Amygdala (tissue), 56 donors: ENCODE measurements at places on chromosomes 12 and 14.

GRCh38 chr14:24481622-24482324 is 26.3 kb downstream of the CMA1 start:
- DNase-seq, result no peak

- DNase-seq, result no peak
These were observed 127.5 kb downstream of the TMX1 start for GRCh38 chr14:51367600-51367931.

- no peak for DNase-seq
These were observed 83.2 kb downstream of the ITPR2 start for GRCh38 chr12:26749781-26750180.

- no peak for DNase-seq
These were observed 54.9 kb downstream of the VWF start for GRCh38 chr12:6069437-6070093.

DNA sequence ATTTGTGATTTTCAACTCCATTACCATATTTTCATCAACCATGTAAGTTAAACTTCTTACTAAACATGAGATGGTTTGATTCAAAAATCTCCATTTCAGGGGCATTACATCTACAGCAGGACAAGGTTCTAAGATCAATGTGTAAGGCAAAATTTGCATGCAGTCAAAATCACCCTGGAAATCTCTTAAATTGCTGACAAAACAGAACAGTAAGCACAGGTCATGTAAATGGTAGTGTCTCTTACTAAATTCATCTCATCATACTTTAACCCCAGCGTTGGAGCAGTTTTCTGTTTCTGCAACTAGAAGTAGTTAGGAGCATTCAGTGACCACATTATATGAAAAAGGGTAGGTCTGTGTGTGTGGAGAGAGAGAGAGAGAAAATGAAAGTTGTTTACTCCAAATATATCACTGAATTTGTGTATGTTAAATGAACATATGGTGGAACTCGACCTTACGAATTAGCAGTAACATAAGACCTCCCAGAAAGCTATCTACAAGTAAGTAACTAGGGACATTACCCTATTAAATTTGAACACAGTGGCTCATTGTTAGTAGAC is 227.5 kb downstream of the SSPN start:
- DNase-seq, result no peak

GRCh38 chr12:18923721-18924120 is 185.8 kb downstream of the CAPZA3 start:
- no peak for DNase-seq

GRCh38 chr12:68012712-68013111 is 23.5 kb downstream of the IFNG-AS1 start:
- DNase-seq, result no peak

GRCh38 chr14:30118992-30119640 is 191.5 kb upstream of the PRKD1 start:
- DNase-seq, result no peak

DNA sequence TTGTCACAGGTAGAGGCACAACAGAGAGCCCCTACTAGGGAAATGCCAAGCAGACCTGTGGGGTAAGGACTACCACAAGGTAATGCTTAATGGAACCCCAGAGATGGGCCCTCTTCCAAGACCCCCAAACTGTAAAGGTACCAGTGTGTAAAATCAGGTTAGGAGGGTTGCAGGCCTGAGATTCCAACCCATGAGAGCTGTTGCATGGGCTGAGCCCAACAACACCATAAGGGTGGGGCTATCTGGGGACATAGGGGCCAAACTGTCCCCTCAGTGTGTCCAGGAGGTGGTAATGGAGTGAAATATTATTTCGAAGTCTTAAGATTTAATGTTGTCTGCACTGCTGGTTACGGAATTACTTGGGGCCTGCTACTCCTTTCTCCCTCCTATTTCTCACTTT is 620.2 kb downstream of the ETNK1 start:
- DNase-seq, result no peak

DNA sequence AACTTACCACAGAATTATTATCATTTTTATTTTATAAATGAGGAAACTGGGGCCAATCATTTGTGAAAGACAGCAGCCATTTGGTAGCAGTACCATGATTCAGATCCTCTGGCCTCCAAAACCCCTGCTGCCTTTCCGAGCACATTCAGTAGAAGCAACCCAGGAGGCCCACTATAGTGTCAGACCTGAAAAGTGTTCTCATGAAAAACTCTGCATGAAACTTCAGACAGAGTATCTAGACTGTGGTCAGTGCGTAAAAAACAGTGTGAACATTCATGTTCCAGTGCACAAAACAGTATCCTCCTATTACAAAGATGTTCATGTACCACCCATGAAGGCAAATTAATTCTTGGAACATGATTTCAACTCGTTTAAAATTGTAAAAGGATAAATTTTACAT is 112.0 kb downstream of the EPS8 start:
- no peak for DNase-seq

GRCh38 chr12:85468356-85469157 is 188.5 kb downstream of the ALX1 start:
- no peak for DNase-seq

DNA sequence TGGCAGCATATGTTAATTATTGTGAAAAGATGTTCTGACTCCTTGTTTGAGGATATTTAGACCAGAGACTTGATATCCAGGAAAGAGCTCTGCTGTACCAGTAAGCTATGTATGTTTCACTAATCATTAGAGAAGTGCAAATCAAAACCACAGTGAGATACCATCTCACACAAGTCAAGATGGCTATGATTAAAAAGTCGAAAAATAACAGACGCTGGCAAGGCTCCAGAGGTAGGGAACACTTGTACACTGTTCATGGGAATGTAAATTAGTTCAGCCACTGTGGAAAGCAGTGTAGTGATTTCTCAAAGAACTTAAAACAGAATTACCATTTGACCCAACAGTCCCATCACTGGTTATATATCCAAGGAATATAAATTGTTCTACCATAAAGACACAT is 171.6 kb downstream of the DPY19L2 start:
- DNase-seq, result no peak

GRCh38 chr14:77264466-77265186 is 6.4 kb downstream of the NGB start:
- DNase-seq, result no peak

DNA sequence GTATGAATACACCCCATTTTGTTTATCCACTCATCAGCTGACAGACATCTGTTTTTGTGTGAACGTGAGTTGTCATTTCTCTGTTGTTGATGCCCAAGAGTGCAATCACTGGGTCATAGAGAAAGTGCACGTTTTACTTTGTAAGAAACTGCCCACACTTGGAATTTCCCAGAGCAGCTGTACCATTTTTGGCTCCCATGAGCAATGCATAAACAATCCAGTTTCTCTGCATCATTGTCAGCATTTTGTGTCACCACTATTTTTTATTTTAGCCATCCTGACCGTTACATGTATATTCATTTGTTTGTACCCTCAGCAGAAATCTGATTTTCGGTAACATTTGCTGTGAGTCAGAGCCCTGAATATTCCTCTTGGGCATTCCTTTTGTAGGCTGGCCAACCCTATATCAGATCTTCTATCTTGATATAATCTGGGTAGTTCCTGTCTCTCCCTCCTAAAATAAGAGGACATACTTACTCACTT is 62.7 kb downstream of the RBM19 start:
- DNase-seq, result no peak

GRCh38 chr14:79246173-79246572 is 965.1 kb downstream of the DIO2 start:
- no peak for DNase-seq

- no peak for DNase-seq
These were observed 30.6 kb upstream of the MYF6 start for GRCh38 chr12:80676856-80677255.

DNA sequence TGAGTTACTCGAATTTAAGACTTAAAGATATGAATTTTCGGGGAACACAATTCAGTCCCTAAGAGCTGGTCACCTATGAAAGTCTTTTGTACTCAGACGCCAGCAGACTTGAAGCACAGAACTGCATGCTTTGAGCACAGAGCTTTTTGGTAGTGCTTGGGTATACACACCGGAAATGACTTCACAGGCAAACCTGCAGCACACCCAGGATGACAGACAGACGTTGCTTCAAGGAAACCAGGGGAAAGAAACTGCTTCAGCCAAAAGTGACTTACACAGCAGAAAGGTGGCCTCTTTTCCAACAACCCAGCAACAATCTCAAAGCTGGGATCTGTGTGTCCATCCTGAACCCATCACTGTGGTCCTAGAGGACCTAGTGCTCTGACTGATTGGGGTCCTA is 975.1 kb downstream of the AACS start:
- DNase-seq, result no peak

DNA sequence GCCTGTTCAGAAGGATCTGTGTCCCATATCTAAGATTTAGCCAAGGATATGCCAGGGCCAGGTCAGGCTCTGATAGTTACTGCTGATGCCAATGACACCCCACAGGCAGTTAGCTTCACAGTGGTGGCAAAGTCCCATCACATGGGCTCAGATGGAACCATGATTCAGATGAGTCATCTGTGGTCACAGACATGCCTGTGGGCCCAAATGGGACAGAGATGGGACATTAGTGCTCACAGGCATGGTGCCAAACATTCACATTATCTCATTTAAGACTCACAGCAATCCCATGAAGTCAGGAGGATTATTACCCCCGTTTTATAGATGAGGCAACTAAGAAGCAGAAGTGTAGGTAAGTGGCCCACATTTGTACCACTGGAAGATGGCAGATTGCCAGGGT is 207.8 kb downstream of the DPF3 start:
- DNase-seq, result no peak

- DNase-seq, result no peak
These were observed 48.0 kb upstream of the CCND2 start for GRCh38 chr12:4225571-4225970.

DNA sequence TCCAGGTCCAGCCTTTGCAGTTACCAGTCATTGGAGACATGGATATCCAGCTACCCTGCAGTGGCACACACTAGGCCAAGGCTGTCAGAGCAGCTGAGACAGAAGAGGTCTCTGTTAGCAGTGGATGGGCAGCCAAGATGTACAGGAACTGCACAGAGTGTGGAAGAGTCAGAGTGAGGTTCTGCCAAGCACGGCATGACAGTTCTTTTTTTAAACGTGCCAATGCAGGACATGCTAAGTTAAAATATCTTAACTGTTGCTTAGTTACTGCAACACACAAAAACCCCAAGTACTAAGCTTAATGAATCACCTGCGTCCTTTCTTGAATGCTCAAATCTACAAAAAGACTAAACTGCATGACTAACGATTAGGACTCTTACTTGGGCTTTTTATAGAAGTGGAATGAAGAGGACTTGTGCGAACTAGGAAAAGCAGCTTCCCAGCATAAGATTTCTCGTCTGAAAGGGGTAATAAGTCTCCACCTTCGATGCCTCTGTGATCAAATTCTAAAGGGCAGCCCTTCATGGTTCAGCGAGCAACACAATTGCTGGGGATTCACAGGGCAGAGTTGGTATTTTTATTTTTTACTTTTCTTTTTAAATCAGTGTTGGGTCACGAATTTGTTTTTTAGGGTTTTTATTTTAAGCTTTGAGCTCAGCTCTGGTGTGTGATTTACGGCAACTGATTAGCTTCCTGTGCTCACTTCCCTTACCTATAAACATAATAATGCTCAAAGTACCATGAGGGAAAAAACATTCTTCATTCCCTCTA is 20.6 kb downstream of the MAPK1IP1L start:
- peak; percentile 30 for DNase-seq

- DNase-seq, result no peak
These were observed 26.4 kb downstream of the APAF1 start for GRCh38 chr12:98671459-98671858.

DNA sequence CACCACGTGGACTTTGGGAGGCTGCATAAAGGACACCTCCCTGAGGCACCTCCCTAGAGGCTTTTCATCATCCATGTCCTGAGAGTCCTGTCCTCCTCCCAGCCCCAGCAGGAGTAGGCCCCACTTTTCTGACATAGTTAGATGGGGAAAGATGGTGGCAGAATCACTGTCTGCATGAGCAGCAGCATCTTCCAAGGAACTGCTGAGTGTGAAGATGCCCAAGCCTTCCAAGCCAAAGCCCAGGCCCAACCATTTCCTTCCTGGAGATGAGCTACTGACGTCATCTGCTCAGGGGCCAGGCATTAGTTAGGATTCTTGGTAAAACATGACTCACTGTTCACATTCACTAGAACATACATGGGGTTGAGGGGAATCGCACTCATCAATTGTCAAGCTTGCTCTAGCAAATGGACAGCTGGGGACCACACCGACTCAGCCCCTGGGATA is 37.3 kb downstream of the VDR start:
- DNase-seq, result no peak

GRCh38 chr12:4717806-4718205 is 2.4 kb upstream of the GALNT8 start:
- no peak for DNase-seq

- DNase-seq, result no peak
These were observed 71.6 kb upstream of the AVPR1A start for GRCh38 chr12:63222582-63222981.

- no peak for DNase-seq
These were observed 257.7 kb downstream of the ADGRD1 start for GRCh38 chr12:131211340-131211938.

GRCh38 chr12:57213058-57213715 is 3.4 kb upstream of the NXPH4 start:
- peak; percentile 85 for DNase-seq

DNA sequence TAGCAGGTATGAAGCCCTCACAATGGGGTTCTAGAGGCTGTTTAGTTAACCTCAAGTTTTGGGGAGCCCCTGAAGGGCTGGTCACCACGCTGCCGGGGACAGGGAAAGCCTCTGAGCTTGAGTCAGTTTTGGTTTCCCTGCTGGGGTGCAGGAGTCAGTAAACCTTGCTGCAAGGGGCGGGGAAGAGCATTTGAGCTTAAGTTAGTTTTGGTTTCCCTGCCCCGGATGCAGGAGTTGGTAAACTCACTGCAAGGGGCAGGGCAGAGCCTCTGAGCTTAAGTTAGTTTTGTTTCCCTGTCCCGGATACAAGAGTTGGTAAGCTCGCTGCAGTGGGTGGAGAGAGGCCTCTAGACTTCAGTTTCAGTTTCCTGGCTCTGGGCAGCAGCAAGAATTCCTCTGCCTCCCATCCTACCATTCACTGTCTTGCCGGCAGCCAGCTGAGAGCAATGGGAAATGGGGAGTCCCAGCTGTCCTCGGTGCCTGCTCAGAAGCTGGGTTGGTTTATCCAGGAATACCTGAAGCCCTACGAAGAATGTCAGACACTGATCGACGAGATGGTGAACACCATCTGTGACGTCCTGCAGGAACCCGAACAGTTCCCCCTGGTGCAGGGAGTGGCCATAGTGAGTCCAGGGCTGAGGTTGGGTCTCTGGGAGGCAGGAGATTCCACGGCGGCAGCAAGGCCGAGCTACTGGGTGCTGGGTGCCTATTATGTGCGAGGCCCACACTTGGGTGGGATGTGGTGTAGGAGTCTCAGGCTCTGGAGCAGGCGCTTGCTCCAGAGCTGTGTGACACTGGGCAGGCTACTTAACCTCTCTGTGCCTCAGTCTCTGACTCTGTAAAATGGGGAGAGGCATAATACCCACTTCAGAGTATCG is at the start of gene OAS2:
OAS2 (plus strand) TSS at position 357 of the 878 bp plus-strand sequence; CDS start at position 447, 90 bp downstream.
- no peak for DNase-seq

GRCh38 chr12:128695697-128696096 is 128.1 kb downstream of the SLC15A4 start:
- no peak for DNase-seq

DNA sequence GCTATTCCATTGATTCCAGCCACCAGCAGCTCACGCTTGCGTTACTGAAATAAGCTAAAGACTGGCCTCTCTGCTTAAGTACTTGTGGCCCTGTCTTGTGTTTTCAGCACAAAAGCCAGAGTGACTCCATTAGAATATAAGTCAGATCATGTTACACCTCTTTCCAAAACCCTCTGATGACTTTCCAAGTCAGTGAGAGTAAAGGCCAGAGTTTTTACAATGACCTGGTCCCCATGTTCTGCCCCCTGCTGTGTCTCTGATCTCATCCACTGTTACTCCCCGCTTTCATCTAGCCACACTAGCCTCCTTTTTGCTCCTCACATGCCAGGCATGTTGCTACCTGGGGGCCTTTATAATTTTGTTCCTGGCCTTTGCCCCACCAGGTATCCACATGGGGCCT is 6.9 kb upstream of the CKAP4 start:
- no peak for DNase-seq
